ENCODE measurements at places on chromosomes 11 and 22.

- peak; percentile 73 for DNase-seq
Measured at GRCh38 chr11:58968251-58968711, 29.0 kb downstream of the GLYATL1 start.

DNA sequence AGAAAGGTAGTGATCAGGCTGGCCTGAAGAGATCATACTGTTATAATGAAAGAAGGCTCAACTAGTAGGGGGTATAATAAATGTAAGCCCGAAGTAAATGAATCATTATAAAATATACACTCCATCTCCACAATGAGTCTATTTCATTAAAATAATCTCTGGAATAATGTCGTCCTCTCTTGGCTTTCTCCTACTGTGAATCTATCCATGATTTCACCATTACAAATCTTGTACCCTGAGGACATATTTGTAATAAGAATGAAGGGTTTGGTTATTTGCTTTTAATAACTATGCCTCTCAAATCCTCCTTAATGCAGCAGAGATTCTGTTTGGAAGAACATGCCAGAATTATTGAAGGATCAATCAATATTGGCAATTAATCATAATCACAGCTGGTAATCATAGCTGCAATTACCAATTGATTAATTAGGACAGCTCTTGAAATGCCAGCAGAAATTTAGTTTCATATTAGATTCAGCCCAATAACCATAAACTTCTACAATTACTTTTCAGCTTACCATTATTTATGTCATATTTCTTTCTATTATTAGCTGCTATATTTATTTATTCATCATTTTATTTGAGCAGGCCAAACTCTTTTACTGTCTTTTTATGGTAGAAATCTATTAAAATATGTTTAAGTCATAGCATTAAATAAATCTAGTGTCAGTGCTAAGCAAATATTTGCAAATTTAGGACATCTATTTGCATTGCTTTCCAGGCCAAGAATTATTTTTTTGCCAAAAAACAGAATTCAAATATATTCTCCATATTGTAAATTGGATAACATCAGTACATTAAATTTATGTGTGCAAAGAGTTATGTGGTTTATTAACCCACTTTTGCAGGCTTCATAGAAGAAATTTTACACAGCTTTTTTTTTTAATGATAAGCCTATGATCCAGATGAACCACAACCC lies 588.4 kb upstream of the LRRC4C start:
- no peak for DNase-seq

- no peak for DNase-seq
Measured at GRCh38 chr11:77851503-77851902, 30.6 kb downstream of the AAMDC start.

- DNase-seq: no peak
Measured at GRCh38 chr11:115926138-115926537, 421.9 kb upstream of the CADM1 start.

GRCh38 chr11:68704887-68705286 lies 20.5 kb downstream of the GAL start:
- no peak for DNase-seq

All from renal cortical epithelial cell (primary cell).